ENCODE measurements at places on chromosomes 1 and 21. TPM values are rescaled to one million over a fixed set of nuclear protein-coding genes. Genes with fewer than 3 reads are reported as not detected.

Gene TIE1
- 0.68 TPM for total RNA-seq

Gene PPIAL4G
- not detected for total RNA-seq

Gene AZIN2
- 9.4 TPM for total RNA-seq

Gene CACNA1S
- total RNA-seq: not detected

Gene BRINP2
- under 0.01 TPM for total RNA-seq

Gene TRMT1L
- 20.4 TPM for total RNA-seq

Gene PLA2G5
- not detected for total RNA-seq

Gene CFAP126
- total RNA-seq: not detected

Gene CFHR2
- not detected for total RNA-seq

- no peak for DNase-seq
Measured at GRCh38 chr1:180899262-180899661, 13.4 kb upstream of the KIAA1614 start.

DNA sequence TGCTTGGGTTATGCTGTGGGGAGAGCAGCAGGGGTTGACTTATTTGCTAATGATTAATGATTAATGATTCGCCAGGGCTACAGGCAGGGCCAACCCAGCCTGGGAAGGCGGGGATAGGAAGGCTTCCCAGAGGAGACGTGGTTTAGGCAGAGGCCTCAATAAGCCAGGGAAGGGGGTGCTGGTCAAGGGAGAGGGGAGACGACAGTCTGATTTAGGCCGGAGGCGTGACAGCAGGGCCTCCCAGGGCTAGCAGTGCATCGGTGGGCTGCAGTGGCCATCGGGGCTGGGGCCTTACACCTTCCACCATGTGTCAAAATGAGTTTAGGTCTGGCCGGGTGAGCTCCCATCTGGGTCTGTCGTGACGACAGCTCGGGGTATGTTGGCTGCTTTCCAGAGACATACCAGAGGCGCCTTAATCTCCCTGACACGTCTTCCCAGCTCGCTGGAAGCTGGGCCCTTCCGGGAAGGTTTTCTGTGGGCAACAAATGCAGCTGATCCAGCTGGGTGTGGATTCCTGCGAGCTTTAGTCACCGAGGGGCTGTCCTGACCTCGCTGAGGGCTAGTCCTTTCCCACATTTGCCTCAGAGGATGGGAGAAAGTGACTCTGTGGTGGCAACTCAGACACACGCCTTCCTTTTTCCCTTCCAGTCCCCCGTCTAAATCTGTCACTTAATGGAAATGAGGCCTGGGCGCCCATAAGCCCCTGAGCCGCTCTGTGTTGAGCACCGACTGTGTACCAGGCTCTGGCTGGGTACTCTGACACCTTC lies 3.7 kb upstream of the SLC1A7 start:
- DNase-seq: peak; percentile 99

- no peak for DNase-seq
Measured at GRCh38 chr21:32790626-32791025, 19.1 kb upstream of the PAXBP1 start.

DNA sequence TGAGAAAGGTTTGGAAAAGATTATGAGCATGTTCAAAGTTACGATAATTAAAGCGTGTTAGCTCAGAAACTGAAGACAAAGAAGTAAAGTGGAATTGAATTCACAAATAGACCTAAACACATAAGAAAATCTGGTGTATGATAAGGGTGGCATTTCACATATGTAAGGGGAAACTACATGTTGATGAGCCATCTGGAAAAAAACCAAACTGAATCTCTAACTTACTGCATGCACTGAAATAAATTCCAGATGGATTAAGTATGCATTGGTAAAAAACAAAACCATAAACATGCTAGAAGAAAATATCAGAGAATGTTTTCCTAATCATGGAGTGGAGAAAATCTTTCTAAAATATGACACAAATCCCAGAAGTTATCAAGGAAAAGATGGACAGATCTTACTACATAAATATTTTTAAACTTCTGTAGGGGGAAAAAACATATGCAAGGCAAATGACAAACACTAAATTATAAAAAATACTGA lies 34.0 kb upstream of the CTPS1 start:
- DNase-seq: no peak

DNA sequence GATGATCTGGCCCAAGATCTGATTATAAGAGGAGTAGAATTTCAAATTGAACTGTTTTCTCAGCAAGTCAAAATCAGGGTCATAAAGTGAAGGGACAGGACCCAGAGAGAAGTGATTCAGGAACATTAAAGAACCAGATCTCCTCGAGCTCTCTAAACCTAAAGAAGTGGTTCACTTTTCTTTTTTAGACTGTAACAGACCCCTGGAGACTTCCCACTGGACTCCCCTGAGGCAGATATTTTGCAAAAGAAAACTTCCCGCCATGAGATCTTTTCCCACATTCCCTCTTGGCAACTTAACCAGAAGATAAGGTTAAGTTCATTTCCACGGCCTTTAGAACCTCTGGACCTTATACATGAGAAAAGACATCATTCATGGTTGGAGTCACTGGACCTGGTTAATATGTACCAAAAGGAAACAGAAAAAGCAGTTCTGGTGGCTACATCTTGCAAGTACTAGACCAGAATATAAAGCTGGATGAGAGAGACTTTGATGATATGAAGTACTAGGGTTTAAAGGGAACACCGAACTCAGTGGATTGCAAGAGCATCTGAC lies 1061.4 kb downstream of the MRPL39 start:
- DNase-seq: no peak

- DNase-seq: no peak
Measured at GRCh38 chr1:166140251-166140650, 26.6 kb downstream of the FAM78B start.

DNA sequence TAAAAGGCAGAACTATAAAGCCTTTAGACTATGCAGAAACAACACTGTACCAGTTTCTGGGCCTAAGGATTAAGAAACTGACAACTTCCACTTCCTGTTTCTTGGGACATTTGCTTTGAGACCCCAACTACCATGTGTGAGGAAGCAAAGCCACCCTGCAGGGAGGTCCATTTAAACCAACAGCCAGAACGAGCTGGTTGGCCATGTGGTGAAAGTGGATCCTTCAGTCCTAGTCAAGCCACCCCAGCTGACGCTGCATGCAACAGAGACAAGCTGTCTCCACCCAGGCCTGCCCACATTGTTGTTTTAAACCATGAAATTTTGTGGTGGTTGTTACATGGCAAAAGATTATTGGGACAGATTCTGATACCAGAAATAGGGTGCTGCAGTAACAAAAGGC lies 31.8 kb upstream of the SLFNL1 start:
- DNase-seq: no peak

DNA sequence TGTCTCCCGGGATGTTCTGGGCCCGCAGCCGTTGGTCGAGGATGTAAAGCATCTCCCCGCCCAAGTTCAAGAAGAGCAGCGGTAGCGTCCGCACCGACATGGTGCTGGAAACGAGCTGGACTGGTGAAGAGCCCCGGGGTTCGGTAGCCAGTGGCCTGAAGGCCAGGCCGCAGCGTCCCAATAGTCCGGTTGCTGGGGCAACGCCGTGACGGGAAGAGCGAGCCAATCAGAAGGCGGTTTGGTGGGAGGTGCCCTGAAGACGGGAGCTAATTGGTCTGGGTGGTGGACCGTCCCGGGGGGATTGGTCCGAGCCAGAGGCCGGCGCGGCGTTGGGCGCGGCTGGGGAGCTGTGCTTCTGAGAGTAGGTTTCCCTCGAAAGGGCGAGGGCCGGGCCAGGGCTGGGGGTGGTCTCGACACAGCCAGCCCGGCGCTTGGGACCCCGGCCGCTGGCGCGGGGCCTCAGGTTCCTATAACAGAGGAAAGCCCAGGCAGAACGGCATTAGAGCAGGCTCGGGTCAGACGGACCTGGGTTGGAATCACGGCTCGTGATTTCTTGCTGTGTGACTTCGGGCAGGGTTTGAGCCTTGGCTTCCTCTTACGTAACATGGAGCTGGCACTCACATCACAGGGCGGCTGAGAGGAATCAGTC lies at the start of gene OSCP1:
TSS of gene OSCP1 (minus strand) at position 182 of the 649 bp plus-strand sequence. CDS start at position 100, 82 bp downstream.
- peak; percentile 95 for DNase-seq

- peak; percentile 98 for DNase-seq
Measured at GRCh38 chr1:156123356-156124196, 9.1 kb downstream of the LMNA start.

GRCh38 chr1:175773571-175773970 lies 30.2 kb upstream of the TNR start:
- no peak for DNase-seq

DNA sequence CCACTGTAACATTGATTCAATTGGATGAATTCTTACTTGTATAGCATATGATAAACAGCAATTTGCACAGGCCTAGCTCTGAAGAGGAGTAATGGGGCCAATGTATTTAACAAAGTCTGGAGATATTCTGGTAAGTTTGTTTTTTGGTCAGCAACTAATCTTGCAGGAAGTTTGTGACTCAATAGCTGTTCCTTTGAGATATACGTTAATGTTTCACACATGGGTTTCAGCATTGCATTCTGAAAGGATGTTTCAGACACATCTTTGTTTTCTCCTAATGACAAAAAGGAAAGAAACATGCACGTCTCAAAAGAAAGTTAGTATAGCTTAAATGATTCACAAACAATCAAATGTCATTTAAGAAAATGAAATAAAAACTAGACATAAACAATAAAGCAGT lies 49.0 kb downstream of the LTN1 start:
- DNase-seq: no peak

GRCh38 chr1:13616234-13616633 lies 32.6 kb downstream of the PDPN start:
- no peak for DNase-seq

GRCh38 chr1:163870666-163871065 lies 548.9 kb downstream of the NUF2 start:
- DNase-seq: peak; percentile 1

DNA sequence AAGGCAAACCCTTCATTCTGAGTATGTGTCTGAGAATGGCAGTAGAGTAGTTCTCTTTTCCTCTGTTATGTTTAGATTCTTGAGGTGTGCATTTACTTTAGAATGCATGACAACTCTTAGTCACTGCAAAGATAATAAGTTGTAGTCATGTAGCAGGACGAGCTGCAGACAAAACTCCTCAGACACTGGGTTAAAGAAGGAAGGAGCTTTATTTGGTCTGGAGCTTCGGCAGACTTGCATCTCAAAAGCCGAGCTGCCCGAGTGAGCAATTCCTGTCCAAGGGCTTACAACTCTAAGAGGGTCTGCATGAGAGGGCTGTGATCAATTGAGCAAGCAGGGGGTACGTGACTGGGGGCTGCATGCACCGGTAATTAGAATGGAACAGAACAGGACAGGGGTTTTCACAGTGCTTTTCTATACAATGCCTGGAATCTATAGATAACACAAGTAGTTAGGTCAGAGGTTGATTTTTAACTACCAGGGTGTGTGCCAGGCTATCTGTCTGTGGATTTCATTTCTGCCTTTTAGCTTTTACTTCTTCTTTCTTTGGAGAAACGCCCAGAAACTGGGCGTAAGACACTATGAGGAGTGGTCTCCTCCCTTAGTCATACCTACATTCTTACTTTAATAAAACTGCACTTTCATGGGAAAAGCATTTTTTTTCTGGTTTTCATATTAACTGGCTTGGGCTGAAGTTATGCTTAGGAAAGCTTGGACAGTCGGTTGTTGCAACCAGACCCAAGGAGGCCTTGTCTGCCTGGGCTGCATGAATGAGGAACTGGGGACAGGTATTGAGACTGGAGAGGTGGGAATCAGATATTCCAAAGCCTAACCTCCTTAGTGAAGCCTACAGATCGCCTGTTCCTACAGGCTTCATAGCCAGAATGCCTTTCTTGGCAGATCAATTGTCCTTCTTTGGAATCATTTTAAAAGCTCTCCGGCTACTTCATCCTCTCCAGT lies 115.1 kb downstream of the RHOU start:
- no peak for DNase-seq

DNA sequence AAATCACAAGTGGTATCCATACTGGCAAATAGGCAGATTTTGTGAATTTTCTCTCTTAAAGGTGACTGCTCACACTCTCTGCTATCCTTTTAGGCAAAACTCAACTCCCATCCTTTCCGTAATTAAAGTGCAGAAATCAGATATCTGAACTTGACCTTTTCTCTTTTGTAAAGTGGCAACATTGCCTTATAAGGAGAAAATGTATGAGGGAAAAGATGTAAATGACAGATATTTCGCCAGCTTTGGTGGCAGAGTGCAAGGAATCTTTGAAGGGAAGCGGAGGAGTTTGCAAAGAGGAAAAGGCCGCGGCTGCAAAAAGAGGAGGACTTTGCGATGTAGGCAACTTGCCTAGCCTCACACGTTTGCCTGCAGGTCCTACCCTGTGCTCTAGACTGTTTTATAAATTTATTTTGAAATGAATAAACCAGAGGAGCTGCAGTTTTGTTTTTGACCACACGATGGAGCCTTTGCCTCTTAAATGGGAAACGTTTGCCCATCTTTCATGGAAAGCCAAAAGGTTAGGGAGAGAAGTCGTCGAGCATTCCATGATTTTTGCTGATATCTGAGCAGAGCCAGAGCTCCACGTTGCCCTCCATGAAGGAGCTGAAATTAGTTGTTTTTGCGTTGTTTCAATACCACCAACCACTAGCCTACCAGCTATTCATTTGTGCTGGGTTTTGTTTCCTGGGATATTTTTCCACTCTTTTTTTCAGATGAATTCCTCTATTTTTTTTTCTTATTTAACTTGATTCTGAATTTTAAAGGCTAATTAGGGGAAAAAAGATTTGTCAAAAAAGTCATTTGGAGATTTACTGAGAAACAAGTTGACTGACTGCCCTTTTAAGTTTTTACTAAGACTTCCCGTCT lies 242.3 kb downstream of the LMX1A start:
- DNase-seq: peak; percentile 33

GRCh38 chr1:214002472-214002871 lies 14.7 kb downstream of the PROX1 start:
- DNase-seq: peak; percentile 79

DNA sequence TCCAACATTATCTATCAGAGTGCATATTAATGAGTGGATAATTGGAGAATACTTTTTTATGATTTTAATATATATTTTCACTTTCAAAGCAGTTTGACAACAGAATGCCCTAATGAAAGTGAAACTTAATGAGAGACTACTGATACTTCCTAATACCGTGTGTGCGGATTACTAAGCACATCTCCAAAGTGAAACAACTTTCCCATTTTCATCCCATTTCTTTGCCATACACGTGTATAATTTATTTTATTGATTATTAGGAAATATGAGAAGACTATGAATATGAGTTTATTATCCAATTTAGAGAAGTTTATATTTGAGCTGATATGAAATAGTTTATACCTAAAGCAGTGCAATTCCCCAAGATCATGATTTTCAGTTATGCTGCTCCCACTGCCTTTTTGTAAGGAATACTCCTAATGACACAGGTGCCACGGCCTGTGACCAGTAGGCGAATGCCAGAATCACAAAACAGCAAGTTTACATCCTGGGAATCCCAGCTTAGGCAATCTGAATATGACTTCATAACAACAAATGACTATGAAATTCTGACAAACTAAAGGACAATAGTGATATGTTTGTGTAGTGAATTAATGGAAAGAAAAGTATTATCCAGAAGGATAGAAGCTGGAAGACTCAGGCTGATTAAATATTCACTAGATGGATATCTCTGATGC lies 202.9 kb downstream of the NCAM2 start:
- peak; percentile 17 for DNase-seq

- DNase-seq: peak; percentile 81
Measured at GRCh38 chr1:218674280-218674773, 329.2 kb downstream of the TGFB2 start.

- peak; percentile 77 for DNase-seq
Measured at GRCh38 chr1:7902478-7903085, 38.1 kb downstream of the TNFRSF9 start.

- DNase-seq: no peak
Measured at GRCh38 chr1:152388889-152389288, 25.2 kb downstream of the CRNN start.

Data from RPMI7951 (cell line).